ENCODE measurements at places on chromosomes 2 and 18.

DNA sequence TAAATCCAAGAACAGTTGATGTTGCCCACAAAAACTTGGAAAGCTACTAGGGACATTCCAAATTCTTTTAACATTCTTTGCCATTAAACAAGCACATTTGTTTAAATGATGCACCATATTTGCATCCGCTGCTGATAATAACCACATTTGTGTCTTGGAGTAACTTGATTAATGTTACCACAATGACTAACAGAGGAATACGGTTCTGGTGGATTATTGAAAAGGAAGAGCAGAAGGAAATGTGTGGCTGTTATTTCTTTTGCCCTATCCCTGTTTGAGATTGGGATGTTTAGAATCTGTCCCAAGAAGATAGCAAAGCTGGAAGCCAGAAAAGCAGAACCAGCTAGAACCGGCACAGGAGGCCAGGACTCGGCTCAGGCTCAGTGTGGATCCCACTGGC lies 39.2 kb upstream of the RASGRP3 start:
- DNase-seq, result no peak

GRCh38 chr2:5176764-5177163 lies 515.4 kb upstream of the SOX11 start:
- no peak for DNase-seq

DNA sequence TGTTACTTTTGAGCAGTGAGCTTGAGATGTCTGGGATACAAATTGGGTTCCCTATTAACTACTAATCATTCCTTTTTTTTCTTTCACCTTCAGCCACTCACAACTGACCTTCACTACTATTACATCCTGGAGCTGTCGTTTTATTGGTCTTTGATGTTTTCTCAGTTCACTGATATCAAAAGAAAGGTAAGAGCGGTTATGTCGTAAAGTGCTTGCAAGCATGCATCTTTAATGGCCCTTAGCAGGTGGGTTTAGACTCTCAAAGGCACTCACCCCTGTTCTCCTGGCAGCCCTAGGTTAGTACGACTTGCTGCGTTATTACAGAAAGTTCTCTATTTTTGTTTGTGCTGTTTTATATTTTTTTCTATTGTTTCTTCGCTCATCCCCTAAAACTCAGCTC lies 107.6 kb upstream of the NOSTRIN start:
- no peak for DNase-seq

DNA sequence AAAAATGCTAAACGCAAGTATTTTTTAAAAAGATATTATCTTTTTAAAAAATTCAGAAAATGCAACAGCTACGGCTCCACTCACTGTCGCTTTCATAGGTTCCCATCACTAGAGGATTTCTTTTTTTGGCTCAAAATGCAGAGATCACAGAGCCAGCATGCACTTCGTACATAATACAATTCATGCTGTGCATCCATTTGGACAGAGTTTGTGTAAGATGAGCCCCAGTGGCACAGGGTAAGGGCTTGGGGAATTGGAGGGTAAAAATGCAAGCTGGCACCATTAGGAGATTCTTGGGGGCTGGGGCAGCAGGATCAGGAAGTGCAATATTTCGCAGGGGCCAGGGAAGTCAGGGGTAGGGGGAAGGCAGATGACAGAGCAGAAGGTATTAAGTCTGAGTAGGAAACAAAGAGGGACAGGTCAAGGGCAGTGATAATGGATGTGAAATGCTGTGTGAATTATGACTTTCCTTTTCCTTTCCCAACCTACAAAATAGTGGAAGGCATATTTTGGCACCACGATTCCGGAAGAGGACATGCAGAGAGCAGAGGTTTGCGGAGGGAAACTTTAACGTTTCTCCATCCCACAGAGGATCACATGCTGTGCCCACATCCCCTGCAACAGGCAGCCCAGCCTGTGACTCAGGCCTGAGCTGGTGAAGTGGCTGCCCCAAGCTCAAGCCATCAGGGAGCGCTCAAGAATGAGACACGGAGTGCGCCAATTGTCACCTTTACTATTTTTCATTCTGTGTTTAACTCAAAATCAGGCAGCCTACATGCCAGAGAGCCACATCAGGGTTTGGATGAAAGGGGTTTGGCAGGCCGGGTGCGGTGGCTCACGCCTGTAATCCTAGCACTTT lies 4.7 kb downstream of the CAPG start:
- DNase-seq, result no peak

DNA sequence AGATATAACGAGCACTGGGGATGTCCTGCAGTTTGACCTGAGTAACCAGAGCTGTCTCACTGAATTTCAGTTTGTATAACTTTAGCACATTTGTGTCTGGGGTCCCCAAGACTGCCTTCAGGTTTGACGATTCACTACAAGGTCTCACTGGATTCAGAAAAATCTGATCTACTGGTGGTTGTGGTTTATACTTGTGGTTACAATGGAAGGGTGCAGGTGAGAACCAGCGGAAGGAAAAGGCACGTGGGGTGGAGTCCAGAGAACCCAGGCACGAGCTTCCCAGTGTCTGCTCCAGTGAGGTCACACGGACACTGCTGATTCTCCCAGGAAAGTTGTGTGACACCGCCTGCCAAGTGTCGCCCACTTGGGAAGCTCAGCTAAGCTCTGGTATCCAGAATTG lies 126.0 kb downstream of the ZNF236 start:
- no peak for DNase-seq

GRCh38 chr2:168192839-168193616 lies 54.4 kb downstream of the STK39 start:
- DNase-seq, result no peak

GRCh38 chr2:216985658-216986141 lies 125.8 kb upstream of the TNP1 start:
- peak; percentile 53 for DNase-seq

DNA sequence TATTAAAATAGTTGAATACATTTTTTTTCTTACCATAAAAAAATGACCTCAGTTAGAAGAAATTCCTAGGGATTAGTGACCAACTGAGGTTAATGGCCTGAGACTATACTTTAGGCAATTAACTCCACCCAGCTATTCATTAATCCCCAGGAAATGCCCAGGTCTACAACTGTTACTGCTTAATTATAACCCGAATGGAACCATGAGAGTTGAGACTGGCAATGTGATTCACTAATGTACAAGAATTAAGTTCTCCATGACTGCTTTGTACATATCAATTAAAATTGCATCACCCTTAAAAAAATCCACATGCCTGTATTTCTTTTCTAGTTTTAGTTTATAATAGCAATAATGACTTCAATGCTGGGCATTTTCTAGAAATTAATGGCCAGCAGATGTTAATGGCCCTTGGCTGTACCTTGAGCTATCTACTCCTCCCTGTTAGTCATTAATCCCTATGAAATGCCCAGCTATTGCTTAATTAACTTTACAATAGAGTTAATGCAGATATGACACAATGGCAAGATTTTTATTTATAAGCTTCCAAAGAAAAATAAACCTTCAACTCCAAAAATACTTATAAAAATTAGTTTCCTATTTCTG lies 44.1 kb downstream of the ERBB4 start:
- DNase-seq, result no peak

GRCh38 chr2:24238158-24238557 lies 63.3 kb downstream of the FAM228A start:
- DNase-seq, result no peak

DNA sequence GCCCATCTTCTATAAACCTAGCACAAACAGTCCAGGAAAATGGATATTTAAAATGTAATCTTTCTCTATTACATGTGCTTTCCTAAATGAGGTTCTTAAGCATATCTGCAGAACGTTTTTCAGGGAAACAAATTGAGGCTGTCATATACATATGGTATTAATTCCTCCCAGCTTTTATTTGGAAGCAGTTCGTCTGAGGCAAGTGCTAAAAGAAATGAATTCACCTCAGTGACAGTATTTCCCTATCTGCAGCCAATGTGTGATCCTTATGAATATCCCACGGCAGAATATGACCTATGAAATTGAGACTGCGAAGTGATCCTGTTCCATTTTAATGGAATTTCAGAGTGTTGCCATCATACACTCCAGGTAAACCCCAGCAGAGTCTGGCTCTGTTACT lies 7.1 kb downstream of the MYOM1 start:
- no peak for DNase-seq

GRCh38 chr2:83017366-83018090 lies 1441.6 kb downstream of the SUCLG1 start:
- no peak for DNase-seq

DNA sequence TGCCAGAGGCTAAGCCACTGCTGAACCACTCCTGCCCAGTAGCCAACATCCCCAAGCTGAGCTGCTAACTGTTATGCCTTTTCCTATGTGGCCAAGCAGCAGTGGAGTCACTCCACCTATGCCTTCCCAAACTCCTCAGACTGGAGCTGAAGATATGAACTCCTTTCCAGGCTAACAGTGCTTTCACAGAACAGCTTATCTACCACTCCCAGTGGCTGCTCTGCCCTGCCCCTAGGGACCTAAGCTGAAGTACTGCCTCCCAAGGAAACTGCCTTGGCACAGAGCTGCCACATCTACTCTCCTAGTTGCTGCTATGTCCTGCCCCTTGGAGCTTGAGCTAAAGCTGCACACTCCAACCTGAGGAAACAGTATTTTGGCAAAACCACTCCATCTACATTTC lies 275.9 kb downstream of the RBM43 start:
- no peak for DNase-seq

GRCh38 chr2:80499095-80499494 lies 194.5 kb upstream of the LRRTM1 start:
- DNase-seq, result peak; percentile 56

GRCh38 chr18:61596296-61596695 lies 263.1 kb downstream of the CDH20 start:
- no peak for DNase-seq

DNA sequence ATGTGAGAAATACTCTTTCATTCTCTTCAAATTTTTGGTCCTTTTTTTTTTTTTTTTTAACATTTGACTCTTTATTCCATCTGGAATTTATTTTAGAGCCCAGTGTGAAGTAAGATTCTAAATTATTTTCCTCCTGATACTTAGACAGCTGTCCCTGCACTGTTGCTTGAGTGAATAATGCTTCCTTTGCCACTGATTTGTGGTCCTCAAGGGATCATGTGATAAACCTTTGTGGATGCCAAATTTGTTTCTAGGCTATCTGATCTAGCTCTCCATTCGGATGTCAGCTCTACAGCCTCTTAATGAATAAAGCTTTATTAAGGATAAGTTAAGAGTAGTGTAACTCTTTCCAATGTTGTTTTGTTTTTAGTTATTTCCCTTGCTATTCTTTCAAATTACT lies 142.3 kb downstream of the SMAD7 start:
- DNase-seq, result no peak

DNA sequence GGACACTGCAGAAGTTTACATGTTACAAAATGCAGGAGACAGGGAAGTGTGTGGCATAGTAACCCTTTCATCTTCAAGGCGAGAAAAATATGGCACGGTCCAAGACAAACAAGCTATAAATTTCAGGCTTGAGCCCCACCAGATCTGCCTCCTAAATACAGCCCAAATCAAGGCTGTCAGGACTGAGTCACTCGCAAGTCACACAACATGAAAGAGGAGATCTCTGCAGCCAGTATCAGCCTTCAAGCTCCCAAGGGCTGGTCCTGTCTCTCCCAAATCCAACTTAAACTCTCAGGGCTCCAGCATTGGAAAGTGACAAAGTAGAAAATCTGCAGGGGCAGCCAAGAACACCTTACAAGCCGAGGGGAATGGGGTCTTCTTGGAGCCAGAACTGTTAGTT lies 106.3 kb upstream of the GATA6 start:
- no peak for DNase-seq

- no peak for DNase-seq
Measured at GRCh38 chr2:239671471-239671870, 270.7 kb upstream of the HDAC4 start.

DNA sequence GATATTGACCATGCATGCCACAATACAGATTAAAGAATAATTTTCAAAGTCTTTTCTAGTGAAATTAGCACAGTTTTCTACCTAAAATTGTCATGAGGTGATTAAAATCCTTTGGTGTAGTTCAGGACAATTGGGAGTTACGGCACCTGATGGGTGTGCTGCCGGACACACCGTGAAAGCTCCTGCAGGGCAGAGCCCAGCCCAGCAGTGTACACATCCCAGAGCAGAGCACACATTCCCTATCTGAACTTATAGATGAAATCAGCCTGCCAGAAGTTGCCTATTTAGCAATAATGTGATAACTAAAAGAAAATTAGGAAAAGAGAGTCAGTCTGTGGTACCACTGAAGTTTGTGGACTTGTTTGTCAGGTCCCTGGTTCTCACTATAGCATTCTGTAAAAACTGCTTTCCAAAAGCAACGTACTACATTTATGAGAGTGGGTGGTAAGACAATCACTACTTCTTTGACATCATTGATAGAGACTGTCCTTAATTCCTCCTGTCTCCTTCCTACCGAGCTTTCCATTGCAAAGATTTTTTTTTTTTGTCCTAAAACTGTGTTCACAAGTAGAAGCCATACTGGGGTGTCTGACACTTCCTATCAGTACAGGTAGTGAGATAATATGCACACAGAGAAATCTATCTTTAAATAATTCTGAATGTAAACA lies 3.4 kb downstream of the CYTIP start:
- DNase-seq, result no peak

Data from WERI-Rb-1 (cell line).